Thymus (tissue), 14 donors: ENCODE measurements at places on chromosomes 4 and X.

GRCh38 chr4:158998624-158999023 is 104.3 kb upstream of the RAPGEF2 start:
- DNase-seq, result no peak

GRCh38 chr4:169957785-169958184 is 68.4 kb downstream of the MFAP3L start:
- DNase-seq, result no peak

DNA sequence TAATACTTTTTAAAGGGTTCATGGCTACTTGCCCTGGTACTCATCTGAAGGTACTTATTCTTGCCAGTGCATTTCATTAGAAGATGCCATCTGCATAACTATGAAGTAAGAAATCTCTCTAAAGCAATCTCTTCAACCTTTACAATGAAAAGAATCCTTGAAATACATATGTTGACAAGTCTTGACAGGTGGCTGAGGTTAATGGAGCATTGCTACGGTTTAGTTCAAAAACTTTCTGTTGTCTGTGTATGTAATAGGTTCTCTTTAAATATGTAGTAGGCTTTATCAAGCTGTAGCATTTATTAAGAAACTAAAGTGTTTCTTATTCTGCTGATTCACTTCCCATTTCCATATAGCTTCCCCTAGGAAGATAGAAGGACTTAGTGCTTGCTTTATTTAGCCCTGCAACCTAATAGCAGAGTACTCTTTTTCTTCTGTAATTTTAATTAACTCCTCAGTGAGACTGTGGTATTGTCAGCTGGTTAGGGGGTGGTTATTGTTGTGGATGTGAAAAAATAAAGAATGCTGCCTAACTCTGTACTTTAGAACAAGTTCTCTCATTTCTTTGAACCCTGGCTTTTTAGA is 39.3 kb downstream of the SLAIN2 start:
- no peak for DNase-seq

GRCh38 chr4:2062808-2063524 is 3.8 kb downstream of the NAT8L start:
- DNase-seq, result no peak

GRCh38 chrX:153649178-153649914 is 2.3 kb downstream of the DUSP9 start:
- no peak for DNase-seq

- DNase-seq, result no peak
Observed at GRCh38 chr4:76947369-76947768, 2.2 kb upstream of the SEPTIN11 start.

DNA sequence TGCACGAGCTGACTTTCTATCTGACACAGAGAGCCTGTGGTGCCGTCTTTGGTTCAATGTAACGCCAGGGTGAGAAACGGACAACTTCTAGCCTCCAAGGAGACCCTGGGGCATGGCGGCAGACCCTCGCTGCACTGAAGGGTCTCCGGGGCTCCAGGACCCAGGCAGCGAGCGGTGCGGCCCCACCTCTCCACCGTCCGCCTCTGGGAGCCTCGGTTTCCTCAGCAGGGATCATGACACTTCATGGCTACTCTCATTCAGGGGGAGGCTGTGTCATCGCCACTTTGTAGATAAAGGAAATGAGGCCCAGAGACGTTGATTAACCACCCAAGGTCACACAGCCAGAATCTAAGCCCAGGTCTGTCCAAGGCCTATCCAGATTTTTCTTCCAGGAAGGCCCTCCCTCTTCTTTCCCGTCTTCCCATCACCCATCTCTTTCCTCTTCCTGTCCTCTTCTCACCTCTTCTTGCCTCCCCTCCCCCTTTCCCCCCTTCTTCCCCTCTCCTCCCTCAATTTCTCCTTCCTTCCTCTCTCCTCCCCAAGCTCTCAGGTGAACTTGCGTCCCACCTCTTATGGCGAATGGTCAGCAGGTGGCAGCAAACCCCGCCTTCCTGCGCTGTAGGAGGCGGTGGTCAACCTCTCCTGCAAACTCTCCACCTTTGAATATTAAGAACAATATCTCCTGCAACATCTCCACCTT is 69.3 kb upstream of the HMX1 start:
- no peak for DNase-seq

GRCh38 chr4:162959046-162959445 is 207.6 kb downstream of the NAF1 start:
- no peak for DNase-seq

DNA sequence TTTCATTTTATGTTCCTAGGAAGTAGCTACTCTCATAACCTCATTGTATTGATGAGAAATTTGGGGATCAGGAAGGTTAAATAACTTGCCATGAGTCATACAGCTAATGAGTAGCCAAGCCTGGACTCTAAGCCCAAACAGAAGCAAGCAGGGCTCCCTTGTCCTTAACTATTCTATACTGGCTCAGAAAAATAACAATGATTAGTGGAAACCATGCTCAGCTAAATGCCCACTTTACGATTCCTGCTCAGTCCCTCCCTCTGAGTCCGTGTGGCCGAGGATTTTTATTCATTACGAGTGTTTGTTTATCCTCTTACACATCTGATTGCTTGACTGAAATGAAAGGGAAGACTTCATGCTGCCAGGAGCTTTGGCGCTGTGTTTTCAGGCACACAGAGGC is 100.9 kb downstream of the SLC34A2 start:
- no peak for DNase-seq

GRCh38 chr4:144699565-144699964 is 53.6 kb downstream of the HHIP start:
- no peak for DNase-seq

GRCh38 chr4:81635739-81636138 is 164.0 kb upstream of the RASGEF1B start:
- no peak for DNase-seq

GRCh38 chrX:151386838-151387459 is 10.1 kb upstream of the VMA21 start:
- no peak for DNase-seq

DNA sequence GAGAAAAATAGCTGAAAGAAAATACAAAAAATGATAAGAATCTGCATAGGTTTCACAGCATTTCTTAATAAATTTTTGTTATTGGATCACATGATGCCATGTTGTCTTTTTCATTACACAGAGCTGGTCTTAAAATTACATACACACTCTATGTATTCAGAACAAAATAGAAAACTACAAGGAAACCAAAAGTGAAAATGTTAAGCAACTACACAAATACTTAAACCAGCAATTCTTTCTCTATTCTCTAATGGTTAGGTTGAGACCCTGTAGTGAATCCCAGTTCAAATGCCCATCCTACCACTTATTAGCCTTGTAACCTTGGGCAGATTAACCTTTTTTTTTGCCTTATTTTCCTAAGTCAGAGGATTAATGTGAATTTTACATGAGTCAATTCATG is 2311.2 kb downstream of the PCDH7 start:
- no peak for DNase-seq

DNA sequence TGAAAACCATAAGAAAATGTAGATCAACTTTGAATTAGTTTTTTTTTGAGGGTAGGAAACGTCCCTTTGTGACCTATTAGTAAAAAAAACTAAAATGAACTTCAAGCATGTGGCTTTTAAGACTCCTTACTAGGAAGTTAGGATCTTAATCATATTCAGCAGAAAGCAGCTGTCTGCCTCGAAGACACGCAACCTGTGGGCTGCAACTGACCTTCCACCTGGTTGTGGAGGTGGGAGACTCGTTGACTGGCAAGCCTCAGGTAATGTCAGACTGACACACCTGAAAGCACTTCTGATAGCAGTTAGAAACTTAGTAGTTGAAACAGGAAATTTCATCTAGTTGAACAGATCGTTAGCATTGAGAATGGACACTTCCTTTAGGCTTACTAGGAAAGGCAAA is 37.4 kb downstream of the CCNG2 start:
- DNase-seq, result no peak

DNA sequence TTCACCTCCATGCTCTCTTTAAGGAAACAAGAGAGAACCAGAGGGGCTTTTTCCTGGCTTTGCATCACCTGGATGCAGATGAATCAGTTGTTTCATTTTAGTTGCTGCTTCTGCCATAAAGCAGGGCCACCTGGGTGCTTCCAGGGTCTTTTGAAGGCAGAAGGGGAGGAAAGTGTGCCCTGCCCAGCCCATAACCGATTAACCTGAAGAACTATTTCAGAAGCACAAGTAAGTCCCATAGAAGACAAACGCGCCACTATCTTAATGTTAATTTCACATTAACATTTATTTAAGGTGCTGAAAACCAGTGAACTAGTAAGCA is 32.1 kb downstream of the IRF2 start:
- DNase-seq, result no peak

GRCh38 chrX:132692526-132692925 is 203.7 kb upstream of the MBNL3 start:
- DNase-seq, result no peak

GRCh38 chr4:119243868-119244267 is 31.4 kb downstream of the USP53 start:
- no peak for DNase-seq

DNA sequence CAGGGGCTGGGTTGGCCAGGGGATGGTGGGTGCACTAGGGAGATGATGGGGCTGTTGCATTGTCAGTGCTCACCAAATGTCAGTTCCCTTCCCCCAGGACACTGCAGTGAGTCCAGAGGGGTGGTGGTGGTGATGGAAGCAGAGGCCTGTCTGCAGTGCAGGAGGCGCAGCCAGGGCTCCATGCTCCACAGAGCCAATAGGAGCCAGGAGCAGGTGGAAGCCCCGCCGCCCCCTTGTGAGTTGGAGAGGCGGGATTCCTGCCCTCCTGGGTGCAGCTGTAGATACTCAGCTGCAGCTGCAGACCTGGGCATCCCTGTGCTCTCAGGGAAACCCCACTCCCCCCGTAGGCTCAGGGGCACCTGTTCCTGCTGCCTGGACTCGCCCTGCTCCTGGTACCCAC is 284.7 kb downstream of the EVC2 start:
- no peak for DNase-seq

GRCh38 chr4:952881-953573 is 20.3 kb downstream of the DGKQ start:
- DNase-seq, result no peak

DNA sequence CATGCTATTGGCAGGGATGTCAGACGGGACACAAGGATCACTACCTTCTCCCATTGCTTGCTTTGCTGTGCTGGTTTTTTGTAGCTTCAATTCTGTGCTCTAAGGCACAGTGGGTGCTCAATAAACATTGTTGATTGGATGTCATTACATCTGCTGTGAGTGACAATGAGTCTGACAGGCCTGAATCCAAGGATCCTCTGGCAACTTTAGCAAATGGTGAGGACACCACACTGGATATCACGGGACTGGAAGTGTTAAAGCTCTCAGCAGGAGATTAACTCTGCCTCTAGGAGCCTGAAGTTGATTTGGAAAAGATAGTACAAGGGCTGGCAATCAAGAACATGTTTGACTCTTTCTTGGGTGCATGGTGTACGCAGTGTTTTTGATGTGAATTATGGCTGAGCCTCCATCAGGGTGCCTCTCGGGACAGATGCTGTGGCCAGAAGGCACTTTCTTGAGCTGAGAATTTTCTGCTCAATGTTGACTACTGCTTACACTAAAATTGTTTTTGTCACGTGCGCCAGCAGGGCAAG is 217.9 kb downstream of the ARAP2 start:
- no peak for DNase-seq

DNA sequence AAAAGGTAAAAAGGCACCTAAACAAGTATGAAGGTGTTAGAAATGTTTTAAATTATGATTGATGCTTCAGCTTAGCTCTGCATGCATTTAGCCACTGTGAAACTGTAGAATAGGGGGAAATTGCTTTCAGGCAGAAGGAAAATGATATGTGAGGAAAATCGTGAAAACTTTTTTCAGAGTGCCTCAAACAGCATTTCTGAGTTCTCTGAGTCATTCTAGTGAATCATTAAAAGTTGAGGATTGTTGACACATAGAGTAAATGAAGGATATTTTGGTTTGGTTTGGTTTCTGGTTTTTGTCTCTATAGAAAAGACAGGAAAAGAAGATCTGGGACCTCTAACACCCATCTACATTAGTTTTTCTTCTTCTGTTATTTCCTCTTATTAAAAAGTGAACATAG is 332.5 kb upstream of the TRAM1L1 start:
- no peak for DNase-seq

DNA sequence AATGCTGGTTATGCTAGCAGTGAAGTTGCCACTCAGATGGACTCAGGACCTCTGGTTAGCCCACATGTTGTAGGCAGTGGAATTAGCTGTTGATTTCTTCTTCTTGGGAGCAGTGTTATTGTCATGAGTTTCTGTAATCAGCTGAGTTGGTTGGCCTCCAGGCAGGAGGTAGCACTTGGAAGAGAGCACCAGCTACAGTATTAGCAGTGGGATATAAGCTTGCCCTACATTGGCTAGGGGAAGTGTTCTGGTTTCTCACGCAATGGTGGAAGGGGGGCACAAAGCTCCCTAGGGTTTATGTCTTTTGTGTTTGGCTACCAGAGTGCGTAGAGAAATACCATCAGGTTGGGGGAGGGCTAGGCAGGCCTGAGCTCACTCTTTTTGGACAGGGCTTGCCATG is 34.0 kb upstream of the UCP1 start:
- no peak for DNase-seq

DNA sequence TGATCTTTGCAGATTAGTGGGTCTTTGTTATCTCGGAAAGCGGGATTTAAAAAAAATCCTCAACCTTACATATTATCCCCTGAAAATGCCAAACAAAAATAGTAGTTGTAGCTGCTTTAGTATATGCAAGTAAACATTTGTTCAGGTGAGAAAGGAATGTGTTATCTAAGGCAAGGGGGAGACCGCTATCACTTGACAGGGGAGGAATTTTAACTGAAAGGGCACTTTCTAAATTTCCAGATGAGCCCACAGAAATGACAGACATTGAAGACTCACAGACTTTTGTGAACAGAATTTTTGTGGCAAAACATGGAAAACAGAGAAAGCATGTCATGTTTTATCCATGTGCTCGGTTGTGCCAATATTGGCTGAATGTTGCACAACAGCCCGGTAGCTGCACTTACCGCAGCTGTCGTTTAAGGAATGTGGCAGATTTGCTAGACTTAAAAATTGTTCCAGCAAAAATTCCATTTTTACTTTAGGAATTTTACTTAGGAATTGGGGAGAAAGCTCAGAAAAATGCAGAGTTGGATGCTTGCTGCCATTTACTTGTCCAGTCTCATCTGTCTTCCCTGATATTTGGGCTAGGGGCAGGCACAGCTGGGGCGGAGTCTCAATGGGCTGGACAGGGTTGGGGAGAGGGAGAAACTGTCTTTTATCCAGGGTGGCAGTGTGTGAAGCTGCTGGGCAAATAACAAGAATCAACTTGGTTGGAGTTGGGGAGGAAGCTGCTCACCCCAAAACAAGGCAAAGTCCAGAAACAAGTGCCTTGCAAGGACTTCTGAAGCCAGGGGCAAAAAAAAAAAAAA is 94.6 kb upstream of the RPS6KA3 start:
- no peak for DNase-seq

- no peak for DNase-seq
Observed at GRCh38 chr4:5730436-5730835, 19.4 kb downstream of the EVC start.

GRCh38 chr4:95439896-95440295 is 108.9 kb downstream of the UNC5C start:
- no peak for DNase-seq
